Hepatocyte (in vitro differentiated cells): ENCODE measurements at places on chromosomes 5 and 9.

DNA sequence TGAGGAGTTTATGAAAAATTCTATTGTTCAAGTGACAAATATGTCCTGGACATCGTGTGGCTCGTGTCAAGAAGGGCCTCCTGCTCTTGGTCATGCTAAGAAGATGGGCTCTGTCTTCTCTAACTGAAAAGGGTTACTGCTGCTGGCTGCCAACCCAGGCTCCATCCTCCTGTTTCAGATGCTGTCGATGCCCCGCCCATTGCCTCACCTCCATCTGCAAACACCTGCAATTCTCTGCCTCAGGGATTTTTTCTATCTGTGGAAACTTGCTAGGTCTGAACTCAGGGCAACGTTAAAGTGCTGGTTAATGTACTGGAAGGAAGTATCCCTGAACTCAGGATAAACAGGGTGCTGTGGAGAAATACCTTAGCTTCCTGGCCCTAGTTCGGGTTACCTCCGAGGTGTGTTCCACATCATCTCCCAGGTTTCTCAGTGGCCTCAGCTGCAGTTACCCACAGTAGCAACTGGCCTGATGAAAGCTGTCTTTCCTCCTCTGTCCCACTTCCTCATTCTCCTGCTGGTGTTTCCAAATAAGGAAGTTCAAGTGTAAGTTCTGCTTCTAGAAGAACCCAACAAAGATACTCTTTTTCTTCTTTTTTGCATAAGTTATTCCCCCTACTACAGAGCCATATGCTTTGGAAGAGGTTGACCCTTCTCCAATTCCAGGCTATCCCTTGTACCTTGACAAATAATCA, 151.7 kb upstream of the SMIM23 start:
- DNase-seq: no peak

GRCh38 chr5:167219298-167219697, 1072.1 kb upstream of the WWC1 start:
- DNase-seq: no peak

DNA sequence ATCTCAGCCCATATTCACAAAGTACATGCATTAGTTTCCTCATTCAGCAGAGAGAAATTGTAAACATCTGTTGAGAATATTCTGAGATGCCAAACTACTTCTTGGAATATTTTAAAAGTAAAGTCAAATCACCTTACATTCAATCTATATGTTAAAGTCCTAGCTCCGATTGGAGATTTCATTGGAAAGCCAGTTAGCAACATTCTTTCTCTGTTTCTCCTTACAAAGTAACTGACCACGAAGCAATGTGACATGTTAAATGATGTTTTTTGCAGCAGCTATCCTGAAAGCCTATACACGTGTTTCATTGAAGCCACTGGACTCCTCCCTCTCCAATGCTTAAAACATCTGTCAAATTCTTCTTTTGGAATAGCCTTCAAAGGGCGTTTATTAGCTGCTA, 379.1 kb upstream of the CCNH start:
- no peak for DNase-seq

- DNase-seq: no peak
Measured at GRCh38 chr9:3682186-3682585, 156.4 kb upstream of the RFX3 start.

DNA sequence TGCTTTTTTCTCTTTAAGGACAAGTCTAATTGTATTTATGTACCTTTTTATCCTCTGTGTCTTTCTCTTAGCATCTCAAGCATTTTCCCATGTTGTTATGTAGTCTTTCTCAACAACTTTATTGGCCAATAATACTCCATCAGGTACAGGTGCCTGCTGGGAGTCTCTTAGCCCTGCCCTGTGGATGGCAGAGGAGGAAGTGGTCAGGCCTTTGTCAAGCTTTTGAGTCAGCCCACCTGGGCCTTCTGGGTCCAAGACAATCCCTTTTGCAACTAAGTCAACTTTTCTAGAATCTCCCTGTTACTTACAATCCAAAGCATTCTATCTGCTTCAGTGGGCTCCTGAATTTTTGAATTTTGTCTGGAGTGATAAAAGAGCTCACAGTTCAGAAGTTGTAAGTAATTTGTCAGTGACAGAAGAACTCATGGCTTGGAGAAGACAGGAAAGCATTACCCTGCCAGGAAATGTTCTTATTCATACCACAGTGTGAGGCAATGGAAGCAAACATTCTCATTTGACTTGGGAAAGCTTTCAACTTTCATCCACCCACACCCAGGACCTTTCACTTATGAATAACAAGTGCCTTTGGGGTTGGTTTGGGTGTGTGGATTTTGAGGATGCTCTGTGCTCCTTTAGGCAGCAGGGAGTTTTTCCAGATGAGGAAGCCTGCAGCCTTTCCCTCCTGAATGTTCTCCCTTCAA, 200.0 kb upstream of the S1PR3 start:
- DNase-seq: no peak

DNA sequence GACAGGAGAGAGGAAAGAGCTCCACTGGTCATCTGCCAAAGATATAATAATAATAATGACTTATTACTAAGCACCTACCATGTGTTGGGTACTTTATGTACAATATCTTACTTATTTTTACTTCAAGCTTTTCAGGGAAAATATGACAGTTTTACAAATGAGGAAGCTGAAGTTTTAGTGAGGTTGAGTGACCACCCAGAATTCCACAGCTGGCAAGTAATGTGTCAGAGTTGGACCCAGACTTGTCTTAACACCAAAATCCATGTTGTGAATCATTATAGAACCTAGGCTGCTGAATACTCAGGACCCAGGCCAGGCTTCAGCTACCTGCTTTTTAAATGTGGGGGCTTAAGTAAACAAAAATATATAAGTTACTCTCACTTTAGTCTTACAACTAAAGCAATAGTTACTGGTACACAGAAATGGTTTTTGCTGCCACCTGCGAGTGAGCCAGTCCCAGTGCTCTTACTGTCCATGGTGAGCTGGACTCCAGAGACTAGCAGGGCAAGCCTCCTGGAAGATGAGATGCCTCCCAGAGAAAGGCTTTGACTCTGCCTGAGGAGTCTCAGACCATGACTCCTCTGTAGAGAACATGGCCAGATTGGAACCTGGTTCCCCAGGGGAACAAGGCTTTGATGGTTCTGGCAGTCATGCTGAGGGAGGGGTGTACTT, 29.9 kb downstream of the RUSC2 start:
- DNase-seq: no peak

DNA sequence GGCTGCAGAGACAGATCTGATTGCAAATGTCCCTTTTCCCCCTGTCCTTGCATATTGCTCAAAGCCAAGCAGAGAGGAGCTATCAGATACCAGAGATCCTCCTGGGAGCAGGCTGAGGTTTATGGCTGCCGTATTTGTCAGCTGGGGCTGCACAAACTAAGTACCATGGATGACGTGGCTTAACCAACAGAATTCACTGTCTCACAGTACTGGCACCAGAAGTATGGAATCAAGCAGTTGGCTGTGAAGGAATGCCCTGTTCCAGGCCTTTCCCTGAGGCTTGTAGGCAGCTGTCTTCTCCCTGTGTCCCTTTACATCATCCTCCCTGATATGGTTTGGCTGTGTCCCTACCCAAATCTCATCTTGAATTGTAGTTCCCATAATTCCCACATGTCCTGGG, 2.6 kb downstream of the CFAP90 start:
- no peak for DNase-seq

- peak; percentile 75 for DNase-seq
Measured at GRCh38 chr9:115524453-115525059, 406.6 kb upstream of the TNC start.

GRCh38 chr9:114611516-114612271, 603 bp downstream of the TMEM268 start:
- DNase-seq: peak; percentile 83

- DNase-seq: no peak
Measured at GRCh38 chr9:16787724-16788123, 82.7 kb downstream of the BNC2 start.

- no peak for DNase-seq
Measured at GRCh38 chr5:138051441-138052296, 18.8 kb upstream of the FAM13B start.

DNA sequence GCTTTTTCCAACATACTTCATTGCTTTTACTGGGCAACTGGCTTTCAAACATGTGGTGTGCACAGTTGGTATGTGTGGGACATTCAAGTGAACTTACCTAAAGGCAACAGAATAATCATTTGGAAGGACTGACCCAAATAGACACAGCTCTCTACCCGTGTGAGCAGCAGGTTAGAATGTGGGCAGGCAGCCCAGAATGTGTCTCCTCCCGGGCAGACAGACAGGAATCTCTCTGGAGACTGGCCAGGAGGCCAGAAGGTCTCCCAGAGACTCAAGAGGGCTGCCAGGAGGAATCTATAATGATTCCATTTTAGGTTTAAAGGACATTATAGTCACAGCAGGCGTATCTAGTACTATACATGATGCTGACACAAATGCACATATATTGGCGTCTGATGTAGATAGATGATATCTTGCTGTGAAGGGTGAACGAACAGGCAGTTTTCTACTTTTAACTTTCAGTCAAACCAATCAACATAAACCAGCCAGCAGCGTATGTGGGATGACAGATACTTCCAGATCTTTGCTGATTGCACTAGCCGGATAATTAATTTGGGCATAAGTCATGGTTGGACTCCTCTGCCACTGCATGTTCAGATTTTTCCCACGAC, 297.4 kb upstream of the ZNF608 start:
- peak; percentile 21 for DNase-seq

DNA sequence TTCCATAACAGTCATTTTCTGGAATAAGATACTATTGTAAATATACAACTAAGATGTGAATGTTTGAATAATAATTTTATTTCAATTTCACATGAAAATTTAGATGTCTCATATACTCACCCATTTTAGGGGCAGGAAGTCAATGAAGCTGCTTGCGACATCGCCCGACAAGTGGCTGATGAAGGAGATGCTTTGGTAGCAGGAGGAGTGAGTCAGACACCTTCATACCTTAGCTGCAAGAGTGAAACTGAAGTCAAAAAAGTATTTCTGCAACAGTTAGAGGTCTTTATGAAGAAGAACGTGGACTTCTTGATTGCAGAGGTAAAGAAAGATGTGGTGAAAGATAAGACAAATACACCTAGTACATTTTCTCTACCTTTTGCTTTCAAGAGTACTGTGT, 8.6 kb downstream of the BHMT start:
- DNase-seq: no peak

- no peak for DNase-seq
Measured at GRCh38 chr5:176818391-176819098, 8.2 kb downstream of the UNC5A start.

DNA sequence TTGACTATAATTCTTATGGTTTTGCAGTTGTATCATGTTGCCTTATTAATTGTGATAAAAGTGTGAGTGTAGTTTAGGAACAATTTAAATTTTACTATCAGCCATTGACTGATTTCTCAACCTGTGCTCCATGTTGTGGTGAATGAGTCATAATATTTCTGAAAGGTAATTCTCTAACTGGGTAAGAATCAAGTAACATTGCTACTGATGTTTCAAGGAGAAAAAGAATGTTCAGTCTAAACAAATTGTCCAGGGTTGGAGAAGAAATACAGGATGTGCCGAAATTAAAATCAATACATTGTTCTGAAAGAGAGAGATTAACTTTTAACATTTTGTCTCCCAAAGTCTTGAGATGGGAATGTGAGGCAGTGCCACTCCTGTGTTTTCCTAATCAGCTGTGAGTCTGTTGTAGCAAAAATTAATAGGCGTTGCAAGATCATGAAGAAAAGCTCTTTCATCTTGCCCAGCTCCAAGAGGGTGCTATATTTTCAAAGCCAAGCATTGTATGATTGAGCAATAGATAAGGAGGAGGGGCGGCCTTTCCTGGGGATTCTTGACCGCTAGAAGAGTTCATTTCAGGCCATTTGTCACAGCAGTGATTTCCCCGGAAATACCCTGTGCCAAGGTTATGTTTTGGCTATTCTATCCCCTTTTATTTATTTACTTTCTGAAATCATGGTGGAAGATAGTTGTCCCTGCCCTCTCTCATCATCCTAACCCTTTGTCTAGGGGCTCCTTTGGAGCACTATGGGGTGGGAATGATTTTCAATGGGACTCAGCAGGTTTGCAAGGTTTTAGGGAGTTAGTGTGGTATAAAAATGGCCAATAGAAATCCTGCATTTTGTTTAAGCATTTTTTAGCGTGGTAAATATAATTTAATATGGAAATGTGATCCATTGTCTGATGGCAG, 151.6 kb downstream of the FOCAD start:
- no peak for DNase-seq

GRCh38 chr9:2638871-2639673, 17.5 kb downstream of the VLDLR start:
- no peak for DNase-seq

GRCh38 chr5:26024774-26025173, 1013.6 kb downstream of the CDH9 start:
- DNase-seq: no peak

- DNase-seq: peak; percentile 34
Measured at GRCh38 chr9:133572821-133573361, 36.3 kb downstream of the FAM163B start.

- DNase-seq: no peak
Measured at GRCh38 chr9:87557996-87558395, 60.3 kb downstream of the DAPK1 start.

- DNase-seq: peak; percentile 53
Measured at GRCh38 chr5:173472164-173472563, 143.9 kb upstream of the STC2 start.

- no peak for DNase-seq
Measured at GRCh38 chr9:82930116-82930515, 132.8 kb downstream of the RASEF start.

DNA sequence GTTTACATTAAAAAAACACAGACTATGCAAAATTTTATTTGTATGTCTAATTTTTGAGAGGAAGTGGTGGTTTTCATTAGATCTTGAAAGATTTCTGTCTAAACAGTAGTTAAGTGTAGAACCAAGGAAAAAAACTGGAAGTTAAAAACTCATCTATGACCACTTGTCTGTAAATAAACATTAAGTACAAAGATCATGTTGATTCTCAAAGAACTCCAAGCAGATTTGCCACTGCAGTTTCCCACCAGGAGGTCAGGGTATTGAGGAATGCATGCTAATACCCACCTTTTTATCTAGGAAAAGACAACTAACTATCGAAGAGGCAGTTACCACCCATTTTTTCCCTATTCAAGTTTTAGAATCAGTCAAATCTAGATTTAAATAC, 1.9 kb downstream of the STOM start:
- no peak for DNase-seq

- peak; percentile 95 for DNase-seq
Measured at GRCh38 chr9:131393622-131394463, at the start of gene PRRC2B. TSS of gene PRRC2B (plus strand) at chr9:131394086. CDS start at chr9:131430145, 36,059 bp downstream.
